ENCODE measurements at places on chromosomes 2 and 18. TPM values are rescaled to one million over a fixed set of nuclear protein-coding genes. Genes with fewer than 3 reads are reported as not detected.

Gene MYCN
- 100 TPM for polyA plus RNA-seq

Gene CYS1
- polyA plus RNA-seq: 0.09 TPM

GRCh38 chr2:198106621-198107385 is 302.4 kb downstream of the PLCL1 start:
- no peak overlapping the region for H3K4me3 ChIP-seq
- DNase-seq: no peak
- H3K4me1 ChIP-seq: no peaks in the 10 kb centered on the region
- H3K27ac ChIP-seq: no peak overlapping the region
- no peaks in the 10 kb centered on the region for H3K36me3 ChIP-seq
- no peaks in the 10 kb centered on the region for H3K27me3 ChIP-seq

- no peak for DNase-seq
- no peak overlapping the region for H3K27ac ChIP-seq
- H3K27me3 ChIP-seq: no peaks in the 10 kb centered on the region
- H3K4me3 ChIP-seq: no peak overlapping the region
- H3K36me3 ChIP-seq: no peaks in the 10 kb centered on the region
Measured at GRCh38 chr2:69734854-69735544, 6.9 kb upstream of the ANXA4 start.

Gene RAD51AP2
- polyA plus RNA-seq: 0.02 TPM

Gene FIGN
- 5.0 TPM for polyA plus RNA-seq

DNA sequence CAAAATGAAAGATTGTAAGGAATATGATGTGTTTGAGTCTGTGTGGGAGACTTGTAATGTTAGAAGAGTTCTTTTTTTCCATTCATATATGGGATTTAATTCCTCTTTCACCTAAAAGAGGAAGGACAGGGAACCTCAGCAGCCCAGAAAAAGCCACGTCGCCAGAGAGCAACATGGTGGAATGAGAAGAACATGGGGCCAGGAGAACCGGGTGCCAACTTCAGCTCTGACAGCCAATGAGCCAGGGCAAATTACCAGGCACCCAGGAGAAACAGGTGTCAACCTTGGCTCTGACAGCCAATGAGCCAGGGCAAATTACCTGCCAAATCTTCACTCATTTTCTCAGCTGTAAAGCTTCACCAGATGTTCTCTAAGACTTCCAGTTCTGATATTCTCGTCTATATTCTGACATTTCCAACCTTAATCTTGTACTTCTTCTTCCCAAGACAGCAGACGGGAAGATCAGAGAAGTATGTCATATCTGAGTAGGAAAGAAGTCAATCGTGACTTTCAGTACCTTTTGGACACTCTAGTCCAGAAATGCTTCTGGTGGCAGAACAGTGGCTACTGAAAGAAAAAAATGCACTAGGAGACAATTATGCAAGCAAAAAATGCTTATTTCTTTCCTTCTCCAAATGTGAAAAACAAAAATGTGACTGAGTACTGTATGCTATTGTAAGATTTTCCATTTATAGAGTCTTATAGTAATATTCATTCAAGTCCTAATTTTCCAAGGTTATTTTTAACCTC is 79.2 kb upstream of the COL5A2 start:
- H3K4me3 ChIP-seq: no peak overlapping the region
- no peaks in the 10 kb centered on the region for H3K4me1 ChIP-seq
- no peaks in the 10 kb centered on the region for H3K36me3 ChIP-seq
- no peak overlapping the region for H3K27ac ChIP-seq
- no peak for DNase-seq

Gene UGT1A3
- polyA plus RNA-seq: not detected

- no peak overlapping the region for H3K4me3 ChIP-seq
- H3K27me3 ChIP-seq: no peaks in the 10 kb centered on the region
- no peaks in the 10 kb centered on the region for H3K36me3 ChIP-seq
- H3K27ac ChIP-seq: no peak overlapping the region
Measured at GRCh38 chr2:235094457-235094856, 142.6 kb downstream of the SH3BP4 start.

DNA sequence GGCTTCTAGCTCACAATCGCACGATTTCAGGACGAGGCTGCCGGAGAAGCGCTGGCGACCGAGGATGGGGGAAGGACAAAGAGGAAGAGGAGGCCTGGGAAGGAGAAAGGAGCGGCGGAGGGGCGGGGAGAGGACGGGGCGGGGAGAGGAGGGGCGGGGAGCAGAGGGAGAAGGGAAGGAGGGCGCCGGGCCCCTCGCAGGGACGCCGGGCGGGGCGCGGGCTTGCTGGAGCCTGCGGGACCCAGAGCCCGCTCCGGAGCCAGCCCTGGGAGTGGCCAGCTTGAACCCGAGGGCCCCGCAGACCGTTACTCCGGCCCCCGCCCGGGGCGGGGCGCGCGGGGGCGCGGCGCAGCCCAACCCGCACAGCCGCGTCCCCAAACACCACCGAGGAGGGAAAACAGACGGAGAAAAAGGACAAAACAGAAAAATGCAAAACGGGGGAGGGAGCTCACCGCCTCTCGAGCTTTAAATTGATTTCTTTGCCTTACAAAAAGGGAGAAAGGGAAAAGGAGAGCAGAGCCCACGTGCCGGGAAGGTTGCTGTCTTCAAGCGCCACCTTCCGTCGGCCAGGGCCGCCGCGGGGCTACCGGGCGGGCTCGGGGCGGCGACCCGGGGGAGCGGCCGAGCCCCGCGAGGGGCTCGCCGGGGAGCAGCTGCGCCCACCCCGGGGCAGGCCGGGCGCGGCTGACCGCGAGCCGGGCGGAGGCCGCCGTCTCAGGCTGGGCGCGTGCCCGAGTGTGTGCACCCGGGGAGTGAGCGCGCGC is 781 bp upstream of the SOX11 start:
- peaks cover 5% of the 10 kb centered on the region for H3K4me1 ChIP-seq
- peak overlapping the region; percentile 81 for H3K27ac ChIP-seq
- no peak for DNase-seq
- H3K4me3 ChIP-seq: peak overlapping the region; percentile 93
- no peaks in the 10 kb centered on the region for H3K27me3 ChIP-seq

DNA sequence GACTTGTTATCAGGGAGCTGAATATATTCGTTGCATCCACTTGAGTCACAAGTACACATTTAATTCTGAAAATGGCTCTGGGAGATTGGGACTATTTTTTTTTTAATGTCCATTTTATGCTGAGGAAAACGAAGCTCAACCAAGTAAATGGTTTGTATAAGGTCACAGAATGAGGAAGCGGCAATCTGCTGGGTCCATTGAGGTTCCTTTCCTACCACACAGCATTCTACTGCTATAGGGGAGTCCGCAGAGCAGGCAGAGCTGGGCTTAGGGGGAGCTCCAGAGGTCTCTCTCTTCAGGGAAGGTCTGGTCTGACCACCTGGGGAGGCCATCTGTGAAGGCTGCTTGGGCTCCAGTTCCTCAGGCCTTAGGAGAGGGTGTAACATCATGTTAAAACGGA is 77.9 kb downstream of the MCFD2 start:
- no peaks in the 10 kb centered on the region for H3K36me3 ChIP-seq
- DNase-seq: no peak
- no peak overlapping the region for H3K27ac ChIP-seq
- no peaks in the 10 kb centered on the region for H3K27me3 ChIP-seq
- H3K4me3 ChIP-seq: no peak overlapping the region

GRCh38 chr2:239819974-239820555 is 205.1 kb downstream of the NDUFA10 start:
- no peaks in the 10 kb centered on the region for H3K36me3 ChIP-seq
- H3K27ac ChIP-seq: no peak overlapping the region
- H3K4me1 ChIP-seq: peaks cover 2% of the 10 kb centered on the region
- no peaks in the 10 kb centered on the region for H3K27me3 ChIP-seq
- no peak for DNase-seq

Gene CAVIN2
- polyA plus RNA-seq: 0.03 TPM

GRCh38 chr2:25743132-25743830 is 69.9 kb upstream of the DTNB start:
- peaks cover 25% of the 10 kb centered on the region for H3K36me3 ChIP-seq
- no peaks in the 10 kb centered on the region for H3K27me3 ChIP-seq
- DNase-seq: no peak
- no peak overlapping the region for H3K27ac ChIP-seq
- H3K4me3 ChIP-seq: no peak overlapping the region

Gene TMEM163
- polyA plus RNA-seq: 3.2 TPM

Gene THAP4
- 83.6 TPM for polyA plus RNA-seq

DNA sequence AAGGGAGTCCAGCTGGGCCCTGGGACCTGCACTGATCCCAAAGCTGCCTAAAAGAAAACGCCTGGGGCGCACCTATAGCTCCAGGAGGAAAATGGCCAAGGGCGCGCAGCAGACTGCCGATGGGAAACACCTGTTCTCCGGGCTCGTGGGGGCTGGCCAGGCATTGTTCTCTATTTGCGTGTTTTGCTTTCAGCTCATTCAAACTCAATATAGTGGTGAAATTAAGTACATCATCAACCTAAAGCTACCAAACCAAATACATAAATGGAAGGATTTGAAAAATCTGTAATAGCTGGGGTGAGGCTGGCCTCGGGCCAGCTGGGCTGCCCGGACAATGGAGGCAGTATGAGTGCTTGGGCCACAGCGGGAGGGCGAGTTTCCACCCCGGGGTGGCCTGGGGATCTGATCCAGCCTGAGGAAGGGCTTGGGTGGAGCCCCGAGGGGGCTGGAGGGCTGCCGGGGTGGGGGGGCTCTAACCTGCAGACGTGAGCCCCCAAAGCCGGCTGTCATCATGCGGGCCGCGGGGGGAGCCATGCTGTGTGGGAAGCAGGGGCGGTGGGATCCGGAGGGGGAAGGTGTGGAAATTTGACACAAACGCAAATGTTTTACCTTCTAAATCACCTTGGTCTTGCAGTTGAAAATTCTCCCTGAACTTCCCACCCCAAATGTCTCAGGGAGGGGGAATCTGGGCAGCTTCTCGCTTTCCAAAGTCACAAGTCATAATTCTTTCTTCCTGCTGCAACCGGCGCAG is 77.6 kb downstream of the ASB1 start:
- H3K36me3 ChIP-seq: no peaks in the 10 kb centered on the region
- no peak overlapping the region for H3K27ac ChIP-seq
- H3K4me1 ChIP-seq: peaks cover 11% of the 10 kb centered on the region
- H3K27me3 ChIP-seq: no peaks in the 10 kb centered on the region
- H3K4me3 ChIP-seq: no peak overlapping the region

Gene MROH2A
- polyA plus RNA-seq: not detected

Gene TCF4
- polyA plus RNA-seq: 57.8 TPM

DNA sequence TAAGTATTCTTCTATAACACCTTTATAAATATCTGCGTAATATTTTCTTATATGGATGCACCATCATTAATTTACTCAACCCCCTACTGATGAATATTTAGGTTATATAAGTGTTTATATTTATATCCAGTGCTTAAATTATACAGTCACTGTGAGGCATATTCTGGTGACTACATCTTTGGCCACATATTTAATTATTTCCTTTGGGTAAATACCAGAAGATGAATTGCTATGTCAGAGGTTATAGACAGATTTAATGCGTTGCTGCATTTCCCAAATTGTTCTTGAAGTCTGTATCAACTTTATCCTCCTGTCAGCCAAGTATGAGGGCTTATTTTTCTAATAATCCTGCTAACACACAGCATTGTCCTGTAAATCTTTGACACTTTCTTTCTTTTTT is 18.7 kb downstream of the DYSF start:
- peaks cover 7% of the 10 kb centered on the region for H3K27me3 ChIP-seq
- H3K4me1 ChIP-seq: no peaks in the 10 kb centered on the region
- H3K36me3 ChIP-seq: no peaks in the 10 kb centered on the region
- no peak overlapping the region for H3K4me3 ChIP-seq

GRCh38 chr2:150159300-150159699 is 328.2 kb downstream of the RND3 start:
- H3K4me1 ChIP-seq: no peaks in the 10 kb centered on the region
- no peaks in the 10 kb centered on the region for H3K36me3 ChIP-seq
- H3K27ac ChIP-seq: no peak overlapping the region
- H3K27me3 ChIP-seq: no peaks in the 10 kb centered on the region
- DNase-seq: no peak

Gene CAPN14
- polyA plus RNA-seq: not detected

- peaks cover 10% of the 10 kb centered on the region for H3K4me1 ChIP-seq
- no peaks in the 10 kb centered on the region for H3K27me3 ChIP-seq
- no peaks in the 10 kb centered on the region for H3K36me3 ChIP-seq
Measured at GRCh38 chr2:186125156-186125555, 360.9 kb upstream of the ZC3H15 start.

GRCh38 chr2:123993728-123994323 is 31.3 kb upstream of the CNTNAP5 start:
- no peaks in the 10 kb centered on the region for H3K27me3 ChIP-seq
- H3K4me1 ChIP-seq: no peaks in the 10 kb centered on the region
- no peak overlapping the region for H3K4me3 ChIP-seq
- no peak overlapping the region for H3K27ac ChIP-seq
- peak; percentile 53 for DNase-seq
- H3K36me3 ChIP-seq: no peaks in the 10 kb centered on the region

Gene RSAD2
- not detected for polyA plus RNA-seq

Gene FAM161A
- 1.6 TPM for polyA plus RNA-seq

GRCh38 chr2:73174941-73175662 is 27.3 kb upstream of the NOTO start:
- DNase-seq: no peak
- H3K27me3 ChIP-seq: peaks cover 22% of the 10 kb centered on the region
- H3K4me3 ChIP-seq: peak overlapping the region; percentile 64
- no peaks in the 10 kb centered on the region for H3K36me3 ChIP-seq
- H3K4me1 ChIP-seq: peaks cover 15% of the 10 kb centered on the region
- no peak overlapping the region for H3K27ac ChIP-seq

Gene MEP1B
- polyA plus RNA-seq: not detected

DNA sequence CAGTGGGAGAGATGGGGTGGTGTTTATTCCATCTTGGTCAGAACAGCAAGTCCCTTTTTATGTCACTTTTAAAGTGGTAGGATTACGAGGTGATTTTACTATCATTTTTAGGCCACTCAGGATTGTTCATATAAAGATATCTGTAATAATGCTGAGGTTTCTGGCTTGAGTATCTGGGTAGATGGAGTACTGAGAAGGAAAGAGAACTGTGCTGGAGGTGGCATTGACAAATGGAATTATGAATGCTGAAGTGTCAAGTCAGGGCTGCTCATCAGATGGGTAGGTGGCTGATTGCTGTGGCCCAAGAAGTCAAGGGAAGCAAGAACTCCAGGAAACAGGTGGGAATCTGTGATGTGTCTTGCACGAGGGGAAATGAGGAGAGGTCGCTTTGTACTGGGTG is 85.3 kb upstream of the MGAT4A start:
- no peaks in the 10 kb centered on the region for H3K27me3 ChIP-seq
- H3K4me3 ChIP-seq: no peak overlapping the region
- H3K4me1 ChIP-seq: no peaks in the 10 kb centered on the region
- DNase-seq: no peak
- H3K27ac ChIP-seq: no peak overlapping the region

DNA sequence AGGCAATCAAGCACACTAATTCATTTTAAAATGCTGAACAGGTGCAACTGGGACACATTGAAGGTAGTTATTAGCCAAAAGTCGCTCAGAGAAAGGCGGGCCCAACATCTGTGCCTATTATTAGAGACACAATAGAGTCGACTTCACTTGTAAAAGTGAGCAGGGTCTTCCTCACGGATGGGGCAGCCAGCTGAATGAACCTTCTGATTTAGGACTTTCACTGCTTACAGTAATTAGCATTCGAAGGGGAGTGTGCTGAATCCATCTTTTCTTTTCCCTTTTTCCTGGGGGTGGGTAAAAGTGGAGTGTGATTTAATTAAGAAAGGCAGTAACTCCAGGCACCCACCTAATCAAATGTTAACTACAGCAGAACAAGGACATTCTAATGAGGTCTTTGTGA is 677.7 kb downstream of the DCDC2C start:
- no peaks in the 10 kb centered on the region for H3K36me3 ChIP-seq
- DNase-seq: peak; percentile 57
- H3K4me3 ChIP-seq: no peak overlapping the region
- H3K27ac ChIP-seq: peak overlapping the region; percentile 70

Data from H1 (cell line).